ENCODE measurements at places on chromosomes 5 and 9. TPM values are rescaled to one million over a fixed set of nuclear protein-coding genes. Genes with fewer than 3 reads are reported as not detected.

The FOXD4L6 gene
- under 0.01 TPM for total RNA-seq

The IL13 gene
- total RNA-seq: not detected

The IFNK gene
- not detected for total RNA-seq

The SPAAR gene
- total RNA-seq: 3.2 TPM

The PCDHB6 gene
- total RNA-seq: 0.05 TPM

The RANBP3L gene
- not detected for total RNA-seq

The SPINK6 gene
- not detected for total RNA-seq

The GFI1B gene
- not detected for total RNA-seq

The SAXO1 gene
- not detected for total RNA-seq

The FOXD4L5 gene
- not detected for total RNA-seq

The CBY3 gene
- not detected for total RNA-seq

- DNase-seq: peak; percentile 47
Observed at GRCh38 chr5:148457183-148457620, 73.4 kb downstream of the FBXO38 start.

GRCh38 chr5:181149355-181149754 is 2.0 kb downstream of the OR2V2 start:
- DNase-seq: no peak

GRCh38 chr9:129900263-129901027 is 65.2 kb downstream of the USP20 start:
- no peak for DNase-seq

- peak; percentile 28 for DNase-seq
Observed at GRCh38 chr5:171312129-171312974, 3.3 kb downstream of the TLX3 start.

GRCh38 chr9:98714833-98715232 is 6.1 kb upstream of the GABBR2 start:
- DNase-seq: no peak

GRCh38 chr9:124392871-124393460 is 22.3 kb downstream of the PSMB7 start:
- peak; percentile 75 for DNase-seq

DNA sequence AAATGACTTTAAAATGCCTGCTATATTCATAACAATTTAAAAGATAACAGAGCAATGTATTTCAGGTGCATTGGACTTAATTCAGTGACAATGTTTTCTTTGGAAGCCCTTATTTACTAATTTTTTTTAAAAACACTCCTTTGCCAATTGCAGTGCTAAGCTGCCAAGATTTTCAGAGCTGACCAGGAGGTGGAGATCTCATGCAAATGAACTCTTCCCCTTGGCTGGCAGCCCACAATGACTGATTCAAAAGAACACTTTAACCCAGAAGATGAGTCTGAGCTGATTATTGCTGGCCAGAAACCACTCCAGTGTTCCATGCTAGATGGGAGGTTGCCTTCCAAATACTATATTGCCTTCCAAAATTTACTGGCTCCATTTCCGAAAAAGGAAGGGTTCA is 128.3 kb upstream of the CCNH start:
- DNase-seq: peak; percentile 49

DNA sequence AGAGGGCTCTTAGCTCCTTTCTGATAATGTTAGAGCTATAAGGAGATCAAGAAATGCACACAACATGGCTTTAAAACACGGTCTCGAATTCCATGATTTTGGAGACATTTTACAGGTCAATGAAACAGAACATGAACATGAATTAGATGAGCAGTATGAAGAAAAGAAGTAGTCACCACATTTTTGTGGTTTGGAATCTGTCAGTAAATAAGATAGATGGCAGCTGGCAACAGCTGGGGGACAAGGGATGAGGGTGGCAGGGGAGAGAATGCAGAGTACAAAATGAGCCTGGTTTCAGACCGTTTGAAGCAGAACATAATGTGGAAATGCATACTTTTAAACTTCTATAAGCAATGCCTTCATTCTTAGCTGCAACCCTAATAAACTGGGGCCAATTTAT is 107.1 kb downstream of the OXCT1 start:
- no peak for DNase-seq

GRCh38 chr9:109574061-109574882 is 76.2 kb upstream of the PTPN3 start:
- peak; percentile 70 for DNase-seq

DNA sequence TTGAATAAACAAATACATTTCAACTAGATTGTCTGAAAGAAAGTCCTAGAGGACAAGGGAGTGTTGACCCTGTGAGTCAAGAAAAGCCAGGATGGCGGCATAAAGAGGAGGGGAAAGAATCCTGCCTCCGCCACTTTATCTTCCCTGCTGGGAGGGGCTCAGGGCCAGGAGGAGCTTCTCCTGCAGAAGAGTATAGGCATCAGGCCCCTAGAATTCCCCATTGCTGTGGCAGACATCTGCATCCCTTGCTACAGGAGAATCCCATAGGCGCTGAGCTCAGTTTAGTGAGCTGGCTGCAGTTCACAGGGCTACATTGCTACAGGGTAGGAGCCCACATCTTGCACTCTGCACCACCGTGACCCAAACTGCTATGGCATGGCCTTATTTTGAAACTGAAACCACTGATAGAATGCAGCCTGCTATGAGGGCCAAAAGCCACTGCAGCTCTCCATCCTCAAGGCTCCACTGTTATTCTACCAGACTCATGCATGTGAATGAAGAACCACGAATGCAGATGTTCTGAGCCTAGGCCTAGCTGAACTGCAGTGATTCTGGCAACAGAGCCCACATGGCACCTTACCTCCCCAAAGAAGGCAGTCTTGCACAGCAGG is 941.4 kb upstream of the CTNND2 start:
- no peak for DNase-seq

DNA sequence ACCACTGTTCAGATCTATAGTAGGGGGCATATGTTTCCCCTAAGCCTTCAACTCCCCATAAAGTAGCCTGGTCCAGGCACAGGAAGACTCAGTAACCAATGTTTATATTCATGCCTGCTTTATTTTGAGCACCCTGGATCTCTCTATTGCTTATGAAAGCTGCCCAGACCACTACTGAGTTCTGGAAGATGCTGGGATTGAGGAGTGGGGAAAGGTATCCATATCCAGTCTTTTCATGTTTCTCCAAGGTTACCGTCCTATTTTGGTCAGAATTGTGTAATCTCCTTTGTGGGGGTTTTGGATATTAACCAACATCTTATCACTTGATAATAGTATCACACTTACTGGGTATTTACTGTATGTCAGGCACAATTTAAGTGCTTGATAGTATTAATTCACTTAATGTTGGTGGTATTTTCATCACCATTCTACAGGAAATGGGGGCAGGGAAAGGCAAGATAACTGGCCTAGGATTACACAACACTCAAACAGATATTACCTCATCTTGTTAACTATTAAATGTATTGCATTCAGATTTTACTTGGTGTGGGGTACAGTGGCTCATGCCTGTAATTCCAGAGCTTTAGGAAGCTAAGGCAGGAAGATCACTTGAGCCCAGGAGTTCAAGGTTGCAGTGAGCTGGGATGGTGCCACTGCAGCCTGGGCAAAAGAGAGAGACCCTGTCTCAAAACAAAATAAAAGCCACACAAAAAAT is 36.3 kb downstream of the RUSC2 start:
- no peak for DNase-seq

- DNase-seq: no peak
Observed at GRCh38 chr9:105457560-105458294, 9.9 kb downstream of the FSD1L start.

DNA sequence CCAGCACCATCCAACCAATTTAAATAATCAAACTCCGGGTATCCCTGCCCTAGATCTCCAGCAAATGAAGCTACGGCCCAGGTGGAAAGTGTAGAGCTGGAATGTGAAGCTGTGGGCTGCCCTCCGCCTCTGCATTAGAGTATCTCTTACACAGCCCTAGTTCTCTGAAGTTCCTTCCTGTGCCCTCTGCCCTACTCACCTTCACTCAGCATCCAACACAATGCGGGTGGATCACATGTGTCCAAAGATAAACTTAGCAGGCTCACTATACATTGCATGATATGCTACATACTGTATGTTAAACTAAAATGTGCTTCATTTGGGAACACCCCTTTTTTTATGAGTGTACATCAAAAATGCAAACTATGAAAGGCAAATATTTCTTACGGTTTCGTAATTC is 70.0 kb upstream of the RAD23B start:
- no peak for DNase-seq

DNA sequence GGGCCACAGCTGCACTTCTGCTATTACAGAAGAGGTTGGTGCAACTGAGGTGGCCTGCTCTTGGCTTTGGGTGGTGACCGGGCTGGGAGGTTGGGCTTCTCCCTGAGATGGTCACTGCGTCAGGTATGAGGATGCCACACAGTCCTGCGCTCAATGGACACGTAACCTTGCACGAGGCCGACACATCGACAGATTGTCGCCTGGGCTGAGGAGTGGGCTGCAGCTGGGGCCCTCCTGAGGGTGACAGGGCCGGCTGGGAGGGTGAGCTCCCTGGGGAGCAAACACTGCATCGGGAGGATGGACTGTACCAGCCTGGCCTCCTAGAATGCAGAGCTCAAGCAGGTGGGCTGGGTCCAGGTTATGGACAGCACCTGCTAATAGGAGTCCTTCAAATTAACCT is 261.1 kb upstream of the ADAMTS16 start:
- no peak for DNase-seq

GRCh38 chr9:109974143-109974917 is 194.3 kb downstream of the PALM2AKAP2 start:
- no peak for DNase-seq

DNA sequence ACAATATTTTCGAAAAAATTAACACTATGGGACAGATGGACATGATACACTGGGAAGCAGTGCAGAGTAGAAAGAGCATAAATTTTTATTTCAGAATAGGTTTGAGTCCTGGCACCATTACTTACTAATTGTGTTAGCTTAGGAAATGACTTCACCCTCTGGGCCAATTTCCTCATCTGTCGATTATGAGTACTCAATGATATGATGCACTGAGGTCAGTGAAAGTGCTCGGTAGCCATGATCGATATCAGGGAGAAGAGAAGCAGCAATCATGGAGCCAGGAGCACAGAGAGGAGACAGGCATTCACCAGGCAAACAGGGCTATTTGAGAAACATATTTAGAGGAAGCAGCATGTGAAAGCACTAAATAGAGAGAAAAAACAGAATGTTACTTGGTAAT is 29.4 kb downstream of the NR6A1 start:
- DNase-seq: peak; percentile 38

DNA sequence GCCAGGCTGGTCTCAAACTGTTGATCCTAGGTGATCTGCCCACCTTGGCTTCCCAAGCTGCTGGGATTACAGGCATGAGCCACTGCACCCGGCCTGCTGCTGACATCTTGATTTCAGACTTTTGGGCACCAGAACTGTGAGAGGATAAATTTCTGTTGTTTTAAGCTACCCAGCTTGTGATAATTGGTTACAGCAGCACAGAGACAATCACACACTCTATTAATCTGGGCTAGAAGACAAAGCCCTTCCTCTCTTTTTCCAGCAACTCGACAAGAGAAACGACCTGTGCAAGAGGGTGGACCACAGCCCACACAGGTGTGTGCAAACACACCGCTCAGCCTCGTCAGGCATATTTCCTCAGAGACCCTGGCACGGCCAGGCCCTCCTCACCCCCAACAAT is 4.5 kb downstream of the ANKRD55 start:
- DNase-seq: no peak

GRCh38 chr9:26637101-26637500 is 255.5 kb downstream of the CAAP1 start:
- no peak for DNase-seq

- no peak for DNase-seq
Observed at GRCh38 chr9:77224746-77225312, 47.5 kb downstream of the VPS13A start.
